ENCODE measurements at places on chromosomes 6 and 20.

- DNase-seq: no peak
These were observed 31.2 kb upstream of the RPS6KA2 start for GRCh38 chr6:166658115-166658791.

DNA sequence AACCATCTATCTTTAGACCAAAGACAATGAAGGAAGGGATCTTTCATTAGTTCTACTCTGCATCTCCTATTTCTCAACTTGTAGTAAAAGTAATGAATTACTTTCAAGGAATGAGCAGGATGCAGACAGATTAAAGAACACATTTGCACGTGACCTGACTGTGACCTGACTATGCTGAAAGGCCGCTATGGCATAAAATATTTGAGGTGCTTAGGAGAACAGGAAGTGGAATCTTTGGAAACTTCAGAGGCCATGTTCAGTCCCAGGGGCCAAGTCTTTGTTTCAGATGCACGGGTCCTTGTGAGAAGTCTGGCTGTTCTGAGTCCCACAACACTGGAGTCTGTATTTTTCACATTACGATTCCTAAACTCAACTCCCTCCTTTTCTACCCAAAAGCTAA lies 41.0 kb downstream of the NINL start:
- no peak for DNase-seq

- peak; percentile 92 for DNase-seq
These were observed at the start of the genes ARFRP1 and ZGPAT for GRCh38 chr20:63707558-63708300. TSS of gene ARFRP1 (minus strand) at chr20:63707976. CDS start at chr20:63707091, 885 bp downstream. TSS of gene ZGPAT (plus strand) at chr20:63708039. CDS start at chr20:63708581, 542 bp downstream.

DNA sequence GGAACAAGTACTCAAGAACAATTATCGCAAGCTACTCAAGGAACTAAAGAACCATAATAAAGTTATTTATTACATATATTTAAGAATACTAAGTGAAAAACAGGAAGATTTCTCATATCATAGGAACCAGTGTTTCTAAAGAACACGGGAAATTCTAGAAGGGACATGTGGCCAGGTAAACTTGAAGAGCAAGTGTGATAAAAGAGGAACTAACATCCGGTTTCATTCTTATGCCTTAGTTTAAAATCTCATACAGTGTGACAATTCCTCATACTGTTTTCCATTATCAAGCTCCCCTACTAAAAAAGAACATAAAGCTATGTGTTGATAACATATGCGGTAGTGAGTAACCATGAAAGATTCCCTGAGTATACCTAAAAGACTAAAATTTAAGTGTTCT lies 163.5 kb upstream of the SHLD1 start:
- DNase-seq: no peak

- DNase-seq: no peak
These were observed 28.9 kb upstream of the BHLHE23 start for GRCh38 chr20:63035603-63036185.

- DNase-seq: no peak
These were observed 373.1 kb downstream of the ESR1 start for GRCh38 chr6:152180601-152181000.

DNA sequence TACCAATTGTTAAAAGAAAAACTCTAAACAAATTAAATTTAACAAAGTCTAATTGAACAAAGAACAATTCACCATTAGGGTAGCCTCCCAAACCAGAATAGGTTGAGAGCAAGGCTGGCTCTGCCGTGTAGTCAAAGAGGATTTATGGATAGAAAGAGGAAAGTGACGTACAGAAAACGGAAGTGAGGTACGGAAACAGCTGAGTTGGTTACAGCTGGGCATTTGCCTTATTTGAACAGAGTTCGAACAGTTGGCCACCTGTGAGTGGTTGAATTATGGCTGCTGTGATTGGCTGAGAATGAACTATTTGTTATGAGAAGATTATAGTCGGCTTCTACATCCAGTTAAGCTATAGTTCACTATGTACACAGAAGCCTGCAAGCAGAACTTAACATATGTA lies 18.5 kb upstream of the ISM1 start:
- no peak for DNase-seq

DNA sequence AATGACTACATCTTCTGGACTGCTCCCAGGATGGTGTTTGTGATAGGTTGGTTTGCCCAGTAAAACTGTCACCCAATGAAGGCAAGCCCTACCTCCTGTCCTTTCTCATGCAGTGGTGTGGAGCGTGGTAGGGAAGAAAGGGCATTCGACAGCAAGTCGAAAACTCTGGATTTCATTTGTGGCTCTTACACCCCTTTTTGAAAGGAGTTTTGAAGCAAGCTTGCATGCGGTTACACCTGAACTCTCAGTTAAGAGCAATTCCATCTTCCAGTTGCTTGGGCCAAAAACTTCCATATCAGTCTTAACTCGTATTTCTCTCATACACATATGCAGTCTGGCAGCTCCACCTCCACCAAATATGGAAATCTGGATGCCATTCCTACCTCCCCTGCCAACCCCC lies 19.7 kb upstream of the SLC22A2 start:
- no peak for DNase-seq

DNA sequence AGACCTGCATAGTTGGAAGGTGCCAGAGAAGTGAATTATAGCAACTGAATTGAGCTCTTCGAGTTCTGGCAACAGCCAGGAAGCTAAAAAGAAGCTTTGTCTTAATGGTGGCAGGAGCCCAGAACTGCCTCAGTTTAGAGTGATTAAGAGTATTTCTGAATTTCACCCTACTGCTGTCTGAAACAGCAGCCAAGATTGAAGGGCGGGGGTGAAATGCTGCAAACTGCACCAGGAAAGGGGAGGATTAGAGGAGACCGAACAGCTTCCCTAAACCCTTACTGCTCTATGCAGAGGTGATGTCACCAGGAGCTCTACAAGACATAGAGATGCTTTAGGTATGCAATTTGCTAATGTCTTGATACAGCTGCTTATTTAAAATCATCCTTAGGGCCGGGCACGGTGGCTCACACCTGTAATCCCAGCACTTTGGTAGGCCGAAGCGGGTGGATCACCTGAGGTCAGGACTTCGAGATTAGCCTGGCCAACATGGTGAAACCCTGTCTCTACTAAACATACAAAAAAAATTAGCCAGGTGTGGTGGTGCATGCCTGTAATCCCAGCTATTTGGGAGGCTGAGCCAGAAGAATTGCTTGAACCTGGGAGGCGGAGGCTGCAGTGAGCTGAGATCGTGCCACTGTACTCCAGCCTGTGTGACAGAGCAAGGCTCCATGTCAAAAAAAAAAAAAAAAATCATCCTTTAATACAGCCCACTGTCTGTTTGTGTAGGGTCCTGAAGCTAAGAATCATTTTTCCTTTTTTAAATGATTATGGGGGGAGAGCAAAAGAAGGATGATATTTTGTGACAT lies 91.7 kb upstream of the IYD start:
- no peak for DNase-seq

DNA sequence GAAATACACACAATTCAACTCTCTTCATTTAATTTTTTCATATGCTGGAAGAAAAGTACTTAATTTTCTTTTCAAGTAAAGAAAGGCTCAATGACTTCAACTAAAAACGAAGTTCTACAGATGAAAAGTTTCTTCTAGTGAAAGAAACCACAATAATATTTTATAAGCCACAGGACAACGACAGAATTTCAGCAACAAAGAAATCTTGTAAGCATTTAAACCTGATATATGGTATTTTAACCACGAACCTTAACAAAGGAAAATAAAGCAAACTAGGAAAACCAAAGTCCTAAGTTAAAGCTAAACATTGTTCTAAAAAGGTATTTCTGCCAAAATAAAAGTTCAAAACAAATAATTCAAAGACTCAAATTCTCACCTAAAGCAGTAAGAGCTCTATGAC lies 24.6 kb upstream of the DST start:
- no peak for DNase-seq

- no peak for DNase-seq
These were observed 181.8 kb downstream of the SASH1 start for GRCh38 chr6:148524471-148524882.

GRCh38 chr6:39543095-39543494 lies 182.1 kb downstream of the KIF6 start:
- no peak for DNase-seq

- no peak for DNase-seq
These were observed 15.5 kb upstream of the NPEPL1 start for GRCh38 chr20:58677079-58677604.

DNA sequence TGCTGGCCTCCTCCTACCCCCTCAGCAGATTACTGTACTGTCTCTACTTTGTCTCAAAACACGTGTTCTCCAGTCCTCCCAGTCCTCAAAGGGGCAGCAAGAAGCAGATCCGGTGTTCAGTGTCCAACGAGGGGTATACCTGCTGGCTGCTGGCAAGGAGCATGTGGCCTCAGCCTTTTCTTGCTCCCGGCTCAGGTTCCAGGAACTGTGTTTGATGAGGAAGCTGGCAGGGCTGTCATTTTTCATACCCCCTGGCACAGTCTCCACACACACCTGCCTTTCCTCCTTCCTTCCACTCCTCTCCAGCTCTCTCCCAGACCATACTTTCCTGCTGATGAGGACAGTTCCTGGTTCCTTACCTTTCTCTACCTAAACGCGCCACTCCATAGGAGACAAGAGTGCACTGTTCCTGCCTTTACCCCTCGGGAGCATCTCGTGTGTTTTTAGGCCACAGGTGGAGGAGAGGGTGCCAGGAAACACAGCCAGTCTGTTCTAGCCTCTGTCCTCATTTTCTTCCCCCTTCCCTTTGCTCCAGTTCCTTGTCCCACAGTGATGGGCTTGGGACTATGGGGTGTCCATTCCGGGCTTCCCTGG lies 77.2 kb downstream of the SSR1 start:
- DNase-seq: no peak

GRCh38 chr20:39643292-39643691 lies 681.1 kb downstream of the DHX35 start:
- DNase-seq: no peak

- DNase-seq: no peak
These were observed 401 bp downstream of the SLC32A1 start for GRCh38 chr20:38724626-38725147.

- no peak for DNase-seq
These were observed 8.2 kb upstream of the ELMO2 start for GRCh38 chr20:46414608-46415007.

DNA sequence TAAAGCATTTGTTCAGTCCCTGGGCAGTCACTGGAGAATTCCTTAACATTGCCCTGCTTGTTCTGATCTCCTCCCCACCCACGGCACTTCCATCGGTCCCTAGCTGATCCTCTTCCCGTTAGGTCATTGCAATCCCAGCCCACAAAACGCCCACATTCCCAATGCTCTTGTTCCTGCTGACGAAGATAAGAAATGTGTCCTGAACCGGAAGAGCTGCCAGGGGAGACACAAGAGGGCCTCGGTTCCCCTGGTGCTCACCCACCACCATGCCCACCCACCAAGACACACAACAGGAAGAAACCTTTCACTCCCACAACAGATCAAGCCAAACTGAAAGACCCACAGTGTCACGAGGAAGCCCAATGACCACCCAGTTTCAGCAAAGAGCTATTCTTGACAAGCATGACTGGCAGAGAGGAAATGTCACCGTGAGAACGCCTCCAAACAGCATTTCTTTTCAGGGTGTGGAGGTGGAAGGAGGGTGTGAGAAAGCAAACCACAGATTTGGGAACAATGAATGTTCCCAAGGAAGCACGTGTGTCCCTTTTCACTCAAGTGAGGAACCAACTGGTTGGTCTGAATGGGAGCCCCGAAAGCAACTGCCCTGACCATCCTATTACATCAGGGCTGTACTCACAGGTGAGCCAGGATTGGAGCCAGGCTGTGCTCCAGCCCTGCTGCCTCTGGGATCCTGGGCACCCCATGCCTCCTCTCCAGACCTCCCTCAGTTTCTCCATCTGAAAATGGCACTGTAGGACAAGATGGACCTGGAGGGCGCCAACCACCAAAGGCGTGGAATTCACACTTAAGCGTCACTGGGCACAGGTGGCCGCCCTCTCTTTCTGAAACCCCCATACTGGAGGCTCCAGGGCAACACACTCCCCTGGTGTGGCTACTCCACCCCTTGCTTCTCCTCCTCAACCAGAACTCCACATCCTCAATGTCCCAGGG lies 97.5 kb downstream of the ZMYND8 start:
- no peak for DNase-seq

DNA sequence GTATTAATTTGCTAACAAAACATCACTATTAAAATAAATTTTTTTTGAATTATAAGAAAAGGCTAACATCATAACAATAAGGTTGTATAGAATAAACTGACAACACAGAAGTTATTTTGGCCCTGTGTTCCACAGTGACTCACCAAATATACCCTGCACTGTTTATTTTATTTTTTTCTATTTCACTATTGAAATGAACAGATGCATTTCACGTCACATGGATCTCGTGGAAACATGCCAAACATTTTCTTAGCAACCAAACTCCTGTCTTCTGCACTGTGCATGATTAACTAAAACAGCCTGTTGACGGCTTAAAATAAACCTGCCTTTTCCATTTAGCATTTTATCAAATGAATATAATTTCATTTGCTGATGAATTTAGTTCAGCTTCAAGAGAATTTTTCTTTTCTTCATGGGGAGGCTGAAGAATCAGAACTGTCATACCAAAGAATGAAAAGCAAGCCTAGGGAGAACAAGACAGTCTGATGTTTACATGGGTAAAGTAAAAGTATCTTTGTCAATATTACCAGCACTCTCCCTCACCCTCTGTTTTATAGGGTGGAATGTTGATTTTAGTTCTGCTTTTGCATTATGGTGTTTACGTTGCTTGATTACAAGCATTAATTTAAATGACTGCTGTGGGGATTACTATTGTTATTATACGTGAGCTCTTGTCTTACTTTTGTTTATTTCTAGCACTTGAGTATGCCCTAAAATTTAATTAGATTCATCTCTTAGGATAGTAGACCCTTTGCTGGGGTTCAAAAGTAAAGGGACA lies 115.3 kb downstream of the LCA5 start:
- no peak for DNase-seq

- DNase-seq: no peak
These were observed 39.8 kb upstream of the GLP1R start for GRCh38 chr6:39008737-39009136.

DNA sequence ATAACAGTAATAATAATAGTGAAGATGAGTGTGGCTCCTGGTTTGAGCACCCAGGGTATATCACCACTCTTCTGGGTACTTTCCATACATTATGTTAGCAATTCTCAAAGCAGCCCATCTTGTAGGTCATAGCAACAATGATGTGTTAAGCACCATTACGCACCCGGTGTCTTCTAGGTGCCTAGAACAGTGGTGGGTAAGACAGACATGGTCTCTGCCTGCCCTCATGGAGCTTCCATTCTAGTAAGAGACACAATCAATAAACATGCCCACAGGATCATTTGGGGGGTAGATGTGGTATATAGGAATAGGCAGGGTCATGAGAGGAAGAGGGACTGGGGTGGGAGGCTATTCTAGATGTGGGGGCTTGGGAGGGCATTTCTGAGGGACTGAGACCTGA lies 21.0 kb upstream of the OCSTAMP start:
- DNase-seq: no peak

- no peak for DNase-seq
These were observed 144.1 kb downstream of the SMAP1 start for GRCh38 chr6:70811788-70812187.

GRCh38 chr20:45251884-45252560 lies 2.3 kb downstream of the SLPI start:
- no peak for DNase-seq

DNA sequence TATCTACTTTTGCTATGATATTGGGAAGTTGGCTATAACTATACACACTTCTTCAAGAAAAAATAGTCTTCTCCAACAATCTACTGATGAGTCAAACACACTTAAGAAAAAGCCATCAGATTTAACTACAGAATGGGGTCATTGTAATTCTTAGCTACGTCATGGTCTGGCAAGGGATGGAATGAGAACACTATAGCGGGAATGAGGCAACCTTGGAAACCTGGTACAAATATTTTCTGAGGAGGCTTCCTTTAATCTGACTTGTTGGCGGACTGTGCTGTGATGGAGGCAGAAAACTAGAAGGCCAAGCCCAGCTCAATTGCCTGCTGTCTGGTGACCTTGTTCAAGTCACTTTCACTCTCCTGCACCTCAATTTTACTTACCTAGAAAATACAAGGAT lies 586.8 kb upstream of the JAG1 start:
- no peak for DNase-seq
